ENCODE measurements at places on chromosomes 12 and 14. TPM values are rescaled to one million over a fixed set of nuclear protein-coding genes. Genes with fewer than 3 reads are reported as not detected.
A peak's percentile ranks its signal among the peaks of the same experiment; 100 is the strongest.

Gene HOXC12
- total RNA-seq: not detected

GRCh38 chr14:22052795-22053194, 379.2 kb upstream of the OR4E1 start:
- DNase-seq: no peak

GRCh38 chr12:80713419-80713818, 3.3 kb upstream of the MYF5 start:
- no peak for DNase-seq

DNA sequence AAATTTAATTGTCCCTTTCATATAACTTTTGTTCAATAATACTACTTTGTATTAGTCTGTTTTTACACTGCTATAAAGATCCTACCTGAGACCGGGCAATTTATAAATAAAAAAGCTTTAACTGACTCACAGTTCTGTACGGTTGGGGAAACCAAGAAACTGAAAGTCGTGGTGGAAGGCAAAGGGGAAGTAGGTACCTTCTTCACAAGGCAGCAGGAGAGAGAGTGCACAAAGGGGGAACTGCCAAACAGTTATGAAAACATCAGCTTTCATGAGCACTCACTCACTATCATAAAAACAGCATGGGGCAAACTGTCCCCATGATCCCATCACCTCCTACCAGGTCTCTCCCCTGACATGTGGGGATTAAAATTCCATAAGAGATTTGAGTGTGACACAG, 1069.0 kb downstream of the FSCB start:
- DNase-seq: no peak

GRCh38 chr12:79482323-79482722, 208.4 kb downstream of the PAWR start:
- no peak for DNase-seq

- DNase-seq: no peak
Observed at GRCh38 chr14:21233457-21234076, 35.7 kb downstream of the HNRNPC start.

DNA sequence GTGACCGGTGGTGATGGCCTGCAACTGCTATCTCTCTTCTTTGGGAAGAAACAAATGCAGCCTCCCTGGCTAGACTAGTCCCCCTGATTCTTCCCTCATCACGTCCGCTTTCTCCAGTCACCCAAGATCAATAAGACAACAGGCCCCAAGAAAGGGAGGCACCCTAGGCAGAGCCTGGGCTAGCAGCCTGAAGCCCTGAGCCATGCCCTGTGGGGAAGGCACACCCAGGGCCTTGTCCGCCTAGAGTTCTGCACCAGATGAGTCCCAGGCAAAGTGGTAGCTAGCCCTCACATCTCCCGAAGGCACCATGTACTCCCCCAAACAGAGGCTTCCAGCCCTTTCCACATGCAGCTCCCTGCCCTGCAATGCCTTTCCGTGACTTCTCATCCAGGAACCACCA, 35.1 kb downstream of the CAMKK2 start:
- no peak for DNase-seq

DNA sequence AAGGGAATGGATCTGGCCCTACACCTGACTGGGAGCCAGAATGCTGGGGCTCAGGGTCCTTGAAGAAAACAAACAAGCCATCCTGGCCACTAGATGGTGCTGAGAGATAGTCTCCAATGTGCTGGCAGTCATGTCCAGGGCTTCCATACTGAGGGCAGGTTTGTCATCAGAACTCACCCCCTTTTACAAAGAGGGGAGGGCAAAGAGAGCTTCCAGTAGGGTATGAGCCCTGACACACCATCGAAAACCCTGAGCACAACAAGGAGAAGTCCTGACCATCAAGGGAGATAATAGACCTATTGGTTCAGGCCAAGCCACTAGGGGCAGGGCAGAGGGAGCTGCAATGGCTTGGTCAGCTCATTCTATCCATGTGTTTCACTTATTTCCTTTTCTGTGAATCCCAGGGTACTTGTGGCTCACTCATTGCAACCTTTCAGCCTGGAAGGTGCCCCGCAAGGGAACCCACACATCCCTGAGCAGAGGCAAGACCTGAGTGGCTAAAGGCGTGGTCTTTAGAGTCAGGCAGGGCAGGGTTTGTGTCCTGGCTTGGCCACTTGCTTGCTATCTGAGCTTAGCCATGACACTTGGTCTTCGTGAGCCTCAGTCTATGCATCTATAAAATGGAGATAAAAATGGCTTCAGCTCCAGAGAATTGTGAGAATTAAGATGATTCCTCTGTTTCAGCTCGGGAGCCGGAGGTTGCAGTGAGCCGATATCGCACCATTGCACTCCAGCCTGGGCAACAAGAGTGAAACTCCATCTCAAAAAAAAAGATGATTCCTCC, 6.2 kb upstream of the PLEKHH1 start:
- peak; percentile 18 for DNase-seq

DNA sequence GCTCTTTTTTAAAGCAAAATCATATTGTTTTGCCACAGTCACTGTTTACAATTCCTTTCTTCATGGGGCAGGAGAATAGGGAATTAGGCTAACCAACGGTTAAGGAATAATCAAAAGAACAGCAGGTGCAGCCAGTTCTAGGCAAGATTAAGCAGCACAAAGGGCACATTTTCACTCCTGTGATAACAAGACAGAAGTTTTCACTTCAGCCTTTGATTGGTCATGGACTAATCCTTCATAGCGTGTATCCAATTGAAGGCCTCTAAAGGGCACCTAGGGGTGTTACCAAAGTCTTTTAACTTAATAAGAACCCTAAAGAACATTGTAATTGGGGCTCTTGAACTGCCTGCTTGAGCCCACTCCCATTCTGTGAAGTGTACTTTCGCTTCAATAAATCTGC, 206.9 kb upstream of the AMIGO2 start:
- DNase-seq: no peak

Gene PFDN5
- total RNA-seq: 321 TPM

Gene ZNF839
- total RNA-seq: 12.9 TPM

DNA sequence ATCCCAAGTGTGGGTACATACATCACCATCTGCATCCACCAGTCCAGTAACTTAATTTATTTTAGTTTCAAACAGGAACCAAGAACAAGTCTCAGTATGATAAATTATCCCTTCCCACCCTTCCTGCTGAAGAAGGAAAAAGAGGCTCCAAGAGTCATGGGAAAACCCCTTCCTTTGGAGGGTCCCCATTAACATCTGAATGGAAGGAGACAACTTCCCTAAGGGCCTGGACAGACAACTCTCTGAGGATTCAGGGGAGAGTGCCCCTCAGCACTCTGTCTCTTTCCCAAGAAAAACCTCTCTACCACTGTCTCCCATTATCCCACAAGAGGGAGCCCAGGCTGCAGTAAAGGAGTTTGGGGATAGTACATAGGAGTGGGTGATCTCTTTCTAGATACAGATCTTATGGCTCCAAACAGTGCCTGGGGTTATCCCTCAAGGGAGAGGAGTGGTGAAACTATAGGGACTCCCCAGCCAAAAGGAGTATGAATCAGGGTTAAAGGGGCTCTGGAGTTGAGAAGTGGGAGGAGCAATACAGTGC, 6.2 kb downstream of the WNT10B start:
- DNase-seq: no peak

- DNase-seq: no peak
Observed at GRCh38 chr12:58764100-58764953, 156.0 kb downstream of the LRIG3 start.

- no peak for DNase-seq
Observed at GRCh38 chr12:48967991-48968390, 3.5 kb downstream of the WNT10B start.

Data from activated naive CD8-positive, alpha-beta T cell treated with anti-CD3 and anti-CD28 coated beads for 36 hours (primary cell).